Type B pancreatic cell (in vitro differentiated cells): ENCODE measurements at places on chromosomes 12 and 14. TPM values are rescaled to one million over a fixed set of nuclear protein-coding genes. Genes with fewer than 3 reads are reported as not detected.
A peak's percentile ranks its signal among the peaks of the same experiment; 100 is the strongest.

DNA sequence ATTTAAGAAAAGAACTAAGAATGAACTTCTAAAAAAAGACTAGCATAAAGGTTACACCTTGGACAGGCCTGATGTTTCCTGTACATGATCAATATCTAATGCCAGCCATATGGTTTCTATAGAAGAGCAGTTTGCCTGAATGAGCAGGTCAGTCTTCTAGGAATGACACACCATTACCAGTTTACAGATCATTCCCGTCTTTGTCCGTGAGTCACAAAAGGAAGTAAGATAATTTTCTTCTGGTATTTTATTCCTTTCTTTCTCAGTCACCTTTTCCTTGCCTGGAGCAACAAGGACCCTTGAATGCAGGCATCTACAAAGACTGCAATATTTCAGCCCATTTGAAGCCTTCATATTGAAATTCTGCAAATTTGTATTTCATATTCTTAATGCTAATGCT, 44.6 kb upstream of the CNTN1 start:
- no peaks in the 10 kb centered on the region for H3K36me3 ChIP-seq
- no peak overlapping the region for H3K27ac ChIP-seq
- H3K4me1 ChIP-seq, result no peaks in the 10 kb centered on the region
- no peak overlapping the region for H3K4me3 ChIP-seq

DNA sequence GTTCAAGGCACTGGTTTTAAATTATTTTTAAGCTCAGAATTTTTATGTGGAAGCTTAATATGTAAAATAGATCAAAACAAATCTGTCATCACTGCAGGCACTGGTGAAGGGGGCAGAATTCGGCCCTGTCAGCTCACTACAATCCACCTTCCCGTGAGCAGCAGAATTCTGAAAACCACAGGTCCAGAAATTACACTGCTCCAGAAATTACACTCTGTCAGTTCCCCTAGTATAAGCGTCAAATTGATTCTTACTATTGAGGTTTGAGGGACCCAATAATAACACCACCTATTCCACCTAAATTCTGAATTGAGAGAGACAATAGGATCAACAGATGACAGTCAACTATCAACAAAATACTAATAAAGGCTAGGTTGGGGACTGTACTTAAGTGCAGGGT, 245.5 kb downstream of the PHLDA1 start:
- no peak for DNase-seq
- no peaks in the 10 kb centered on the region for H3K27me3 ChIP-seq
- H3K27ac ChIP-seq, result no peak overlapping the region
- H3K4me1 ChIP-seq, result peaks cover 10% of the 10 kb centered on the region
- H3K4me3 ChIP-seq, result no peak overlapping the region
- H3K36me3 ChIP-seq, result no peaks in the 10 kb centered on the region

DNA sequence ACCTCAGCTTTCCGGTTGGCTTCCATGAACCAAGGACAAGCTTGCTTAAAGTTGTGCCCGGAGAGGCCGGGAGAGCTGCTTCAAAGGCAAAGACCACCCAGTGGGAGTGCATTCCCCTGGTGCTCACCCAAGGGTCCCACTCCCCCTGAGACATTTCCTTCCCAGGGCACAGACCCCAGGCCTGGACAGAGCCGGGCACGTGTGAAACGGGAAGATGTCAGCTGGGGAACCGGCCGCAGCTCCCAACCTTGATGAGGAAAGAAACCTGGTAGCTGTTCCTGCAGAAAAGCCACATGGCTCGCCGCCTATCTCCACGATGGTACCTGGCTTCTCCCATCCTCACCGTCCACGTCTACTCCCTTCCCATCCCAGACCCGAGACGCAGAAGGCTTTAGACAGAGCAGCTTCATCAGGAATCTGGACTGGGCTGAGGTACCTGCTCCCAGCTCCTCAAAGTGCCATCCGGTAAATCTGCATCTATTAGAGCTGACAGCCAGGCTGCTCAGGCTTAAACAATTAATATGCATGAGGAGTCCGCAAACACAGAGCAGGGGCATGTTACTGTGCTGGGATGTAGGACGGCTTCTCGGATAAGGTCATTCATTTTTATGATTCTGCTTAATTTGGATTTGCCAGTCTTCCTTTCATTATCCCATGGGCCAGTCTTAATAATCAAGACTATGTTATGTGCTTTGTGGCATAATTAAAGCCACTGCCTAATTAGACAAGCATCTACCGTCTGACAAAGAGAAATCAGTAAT, 53.1 kb downstream of the GALNT9 start:
- H3K27ac ChIP-seq, result no peak overlapping the region
- DNase-seq, result no peak
- no peaks in the 10 kb centered on the region for H3K36me3 ChIP-seq
- no peak overlapping the region for H3K4me3 ChIP-seq
- H3K27me3 ChIP-seq, result peaks cover 33% of the 10 kb centered on the region

Gene NEUROD4
- 1.6 and 3.3 TPM in 2 replicates for total RNA-seq

Gene BEST3
- total RNA-seq, result 0.14 and 0.77 TPM in 2 replicates

DNA sequence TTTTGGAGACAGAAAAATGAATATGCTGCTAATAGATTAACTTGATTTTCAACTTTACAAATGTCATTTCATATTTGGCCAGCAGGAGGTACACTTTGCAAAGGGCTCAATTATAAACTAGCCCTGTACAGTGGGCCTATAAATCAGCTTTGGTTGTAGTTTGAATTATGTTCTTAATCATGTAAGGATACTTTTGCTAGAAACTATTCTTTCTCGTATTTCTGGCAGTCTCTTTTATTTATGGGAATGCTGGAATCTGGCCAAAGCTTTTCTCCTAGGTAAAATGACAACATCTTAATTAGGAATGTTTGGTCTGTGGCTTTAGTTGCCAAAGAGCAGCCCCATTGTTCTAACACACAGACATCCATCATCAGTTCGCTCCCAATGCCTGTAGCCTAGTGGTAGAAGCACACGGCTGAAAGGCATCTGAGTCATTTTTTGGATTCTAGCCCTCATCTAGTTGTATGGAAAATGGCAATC, 1322.3 kb upstream of the SEL1L start:
- H3K4me3 ChIP-seq, result no peak overlapping the region
- peaks cover 22% of the 10 kb centered on the region for H3K27me3 ChIP-seq
- H3K36me3 ChIP-seq, result no peaks in the 10 kb centered on the region
- H3K27ac ChIP-seq, result no peak overlapping the region
- peaks cover 29% of the 10 kb centered on the region for H3K4me1 ChIP-seq
- no peak for DNase-seq

DNA sequence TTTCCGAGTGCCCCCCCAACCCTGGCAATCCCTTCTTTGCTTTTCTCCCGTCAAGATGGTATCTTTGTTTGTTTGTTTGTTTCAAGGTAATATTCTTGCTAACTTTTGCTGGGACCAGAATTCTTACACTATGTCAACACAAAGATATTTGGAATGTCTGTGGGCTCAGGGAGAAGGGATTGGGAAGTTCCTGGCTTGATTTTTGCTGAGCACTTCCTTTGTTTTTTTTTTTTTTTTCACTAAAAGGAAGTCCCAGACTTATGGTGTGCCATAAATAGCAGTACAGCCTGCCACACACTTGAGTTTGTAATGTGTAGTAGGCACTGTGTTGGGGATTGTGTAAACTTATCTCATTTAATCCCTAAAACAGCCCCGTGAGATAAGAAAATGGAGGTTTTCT, 11.2 kb upstream of the RNU6-7 start:
- no peak overlapping the region for H3K4me3 ChIP-seq
- H3K27me3 ChIP-seq, result no peaks in the 10 kb centered on the region
- no peaks in the 10 kb centered on the region for H3K36me3 ChIP-seq
- H3K27ac ChIP-seq, result no peak overlapping the region

DNA sequence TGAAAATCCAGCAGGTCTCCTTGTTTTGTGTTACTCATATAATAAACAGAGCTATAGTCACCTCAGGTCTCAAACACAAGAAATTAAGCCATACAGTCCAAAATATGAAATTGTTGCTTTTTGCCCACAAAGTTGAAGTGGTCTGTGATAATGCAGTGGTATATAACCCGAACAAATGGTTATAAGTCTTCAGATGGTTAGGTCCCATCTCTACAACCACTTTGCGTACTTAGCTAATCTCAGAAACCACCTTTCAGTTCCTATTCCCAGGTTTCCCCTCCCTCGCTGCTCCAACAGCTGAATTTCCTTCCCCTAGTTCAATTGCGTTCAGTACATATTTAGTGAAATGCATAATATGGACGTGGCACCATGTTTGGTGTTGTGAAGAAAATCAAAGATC, 3.3 kb upstream of the KCNA5 start:
- H3K4me3 ChIP-seq, result no peak overlapping the region
- H3K27me3 ChIP-seq, result peaks cover 73% of the 10 kb centered on the region
- no peak for DNase-seq
- peaks cover 3% of the 10 kb centered on the region for H3K4me1 ChIP-seq

GRCh38 chr12:124007826-124008570, 35.0 kb downstream of the ZNF664 start:
- H3K27me3 ChIP-seq, result no peaks in the 10 kb centered on the region
- peak overlapping the region; percentile 7 for H3K4me3 ChIP-seq
- no peak for DNase-seq
- no peak overlapping the region for H3K27ac ChIP-seq

DNA sequence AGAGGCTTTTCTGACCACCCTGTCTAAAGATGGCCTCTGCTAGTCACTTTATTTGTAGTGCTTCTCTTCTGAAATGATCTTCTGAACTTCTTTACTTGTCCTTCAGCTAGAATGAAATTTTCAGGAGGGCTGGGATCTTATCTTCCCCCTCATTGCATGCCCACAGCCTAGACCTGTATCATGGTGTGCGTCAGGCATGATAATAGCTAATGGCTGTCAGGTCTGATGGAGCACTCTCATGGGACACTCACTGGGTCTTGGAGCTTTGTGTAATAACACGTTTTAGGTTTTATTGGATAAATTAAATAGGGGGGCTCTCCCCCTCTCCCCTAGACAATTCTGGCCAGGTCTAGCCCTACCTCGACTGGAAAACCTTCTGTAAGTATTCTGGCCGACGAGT, 97.1 kb upstream of the NRXN3 start:
- peaks cover 13% of the 10 kb centered on the region for H3K27me3 ChIP-seq
- H3K4me1 ChIP-seq, result no peaks in the 10 kb centered on the region
- no peaks in the 10 kb centered on the region for H3K36me3 ChIP-seq
- no peak overlapping the region for H3K4me3 ChIP-seq

DNA sequence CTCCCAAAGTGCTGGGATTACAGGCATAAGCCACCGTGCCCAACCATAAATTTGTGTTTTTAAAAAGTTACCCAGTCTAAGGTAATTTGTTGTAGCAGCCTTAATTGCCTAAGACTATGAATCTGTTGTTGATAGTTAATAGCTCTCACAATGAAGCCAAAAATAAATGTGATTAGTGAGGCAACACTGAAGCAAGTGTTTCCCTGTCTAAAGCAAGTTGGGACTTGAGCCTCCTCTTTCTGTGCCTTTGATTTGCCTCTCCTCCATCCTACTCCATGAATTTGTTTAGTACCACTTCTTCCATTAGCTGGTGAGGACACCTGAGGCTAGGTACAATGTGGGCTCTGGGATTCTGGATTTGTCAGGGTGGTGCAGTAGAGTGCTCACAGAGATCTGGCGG, 36.8 kb downstream of the DAAM1 start:
- no peaks in the 10 kb centered on the region for H3K27me3 ChIP-seq
- peaks cover 4% of the 10 kb centered on the region for H3K36me3 ChIP-seq
- H3K4me1 ChIP-seq, result peaks cover 5% of the 10 kb centered on the region

GRCh38 chr12:32390572-32391219, 8.7 kb upstream of the FGD4 start:
- no peak for DNase-seq
- H3K27me3 ChIP-seq, result no peaks in the 10 kb centered on the region
- peak overlapping the region; percentile 55 for H3K4me3 ChIP-seq
- no peaks in the 10 kb centered on the region for H3K36me3 ChIP-seq
- H3K27ac ChIP-seq, result no peak overlapping the region
- H3K4me1 ChIP-seq, result no peaks in the 10 kb centered on the region

DNA sequence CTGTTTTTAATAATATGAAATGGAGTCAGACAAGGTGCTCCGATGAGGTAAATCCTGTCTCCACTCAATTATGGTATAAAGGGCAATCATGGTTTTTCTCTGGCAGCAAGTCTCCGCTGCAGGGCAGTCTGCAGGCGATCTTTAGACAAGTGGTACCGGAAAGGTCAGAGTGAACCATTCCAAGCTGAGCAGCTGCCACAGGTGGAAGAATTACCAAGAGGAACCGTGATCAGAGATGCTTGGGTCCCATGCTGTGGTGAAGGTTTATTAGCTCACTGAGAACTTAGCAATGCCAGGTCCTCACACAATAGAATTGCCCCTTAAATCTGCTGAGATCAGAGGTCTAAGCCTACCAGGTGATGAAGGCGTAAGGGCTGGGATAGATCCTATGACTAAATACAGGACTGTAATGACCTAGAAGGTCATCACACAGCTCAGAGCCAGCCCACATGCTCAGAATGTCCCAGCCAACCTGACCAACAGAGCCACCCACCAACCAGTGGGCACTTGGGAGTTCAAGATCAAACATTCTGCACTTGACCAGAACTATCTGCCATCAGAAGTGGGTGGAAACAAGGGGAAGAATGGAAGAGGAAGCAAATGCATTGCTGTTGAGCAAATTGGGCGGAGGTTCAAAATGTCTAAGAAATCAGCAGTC, 175.2 kb upstream of the BCL2L14 start:
- H3K4me1 ChIP-seq, result no peaks in the 10 kb centered on the region
- peaks cover 33% of the 10 kb centered on the region for H3K36me3 ChIP-seq
- no peak overlapping the region for H3K4me3 ChIP-seq

- no peak overlapping the region for H3K27ac ChIP-seq
- H3K4me1 ChIP-seq, result no peaks in the 10 kb centered on the region
- peaks cover 14% of the 10 kb centered on the region for H3K36me3 ChIP-seq
- no peaks in the 10 kb centered on the region for H3K27me3 ChIP-seq
- DNase-seq, result no peak
Observed at GRCh38 chr12:56545023-56545604, 23.5 kb downstream of the RBMS2 start.

DNA sequence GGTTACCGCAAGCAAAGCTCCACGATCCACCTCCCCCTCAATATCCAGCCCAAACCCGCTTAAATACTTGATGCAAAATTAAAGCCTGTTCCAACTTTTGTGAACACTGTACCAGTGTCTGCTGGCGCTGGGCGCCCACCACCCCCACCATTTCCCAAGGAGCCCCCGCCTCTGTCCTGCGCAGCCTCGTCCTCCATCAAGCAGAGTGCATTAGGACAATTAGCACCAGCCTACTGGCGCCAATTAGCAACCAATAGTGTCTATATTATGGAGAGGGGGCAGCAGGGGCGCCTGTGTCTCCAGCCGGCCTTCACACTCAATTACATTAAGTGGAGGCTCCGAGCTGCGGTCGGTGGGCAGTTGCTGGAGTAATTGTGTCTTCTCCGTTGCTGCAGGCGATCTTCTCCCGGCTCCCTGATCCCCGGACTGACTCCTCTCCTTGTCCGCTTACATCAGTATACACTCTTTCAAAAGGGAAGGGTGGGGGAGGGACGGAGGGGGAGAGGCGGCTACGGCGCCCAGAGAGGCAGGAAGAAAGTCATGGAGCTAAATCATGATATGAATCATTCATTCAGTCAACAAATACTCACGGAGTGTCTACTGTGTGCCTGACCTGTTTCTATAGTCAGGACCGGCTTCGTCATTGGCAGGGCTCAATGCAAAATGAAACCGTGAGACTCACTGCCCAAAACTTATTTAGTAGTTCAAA, 707.3 kb downstream of the MED13L start:
- H3K36me3 ChIP-seq, result no peaks in the 10 kb centered on the region
- H3K4me1 ChIP-seq, result peaks cover 9% of the 10 kb centered on the region
- H3K4me3 ChIP-seq, result peak overlapping the region; percentile 37
- H3K27me3 ChIP-seq, result no peaks in the 10 kb centered on the region
- DNase-seq, result no peak

- H3K4me1 ChIP-seq, result no peaks in the 10 kb centered on the region
- no peak overlapping the region for H3K27ac ChIP-seq
- H3K4me3 ChIP-seq, result no peak overlapping the region
- peaks cover 23% of the 10 kb centered on the region for H3K27me3 ChIP-seq
Observed at GRCh38 chr14:104537613-104537988, 42.0 kb upstream of the C14orf180 start.

- H3K27me3 ChIP-seq, result no peaks in the 10 kb centered on the region
- no peaks in the 10 kb centered on the region for H3K4me1 ChIP-seq
- no peaks in the 10 kb centered on the region for H3K36me3 ChIP-seq
- DNase-seq, result no peak
- H3K4me3 ChIP-seq, result no peak overlapping the region
Observed at GRCh38 chr14:67186789-67187584, 2.3 kb upstream of the GARIN2 start.
